RPMI8226 (cell line): ENCODE measurements at places on chromosomes 3 and 15.
A peak's percentile ranks its signal among the peaks of the same experiment; 100 is the strongest.

DNA sequence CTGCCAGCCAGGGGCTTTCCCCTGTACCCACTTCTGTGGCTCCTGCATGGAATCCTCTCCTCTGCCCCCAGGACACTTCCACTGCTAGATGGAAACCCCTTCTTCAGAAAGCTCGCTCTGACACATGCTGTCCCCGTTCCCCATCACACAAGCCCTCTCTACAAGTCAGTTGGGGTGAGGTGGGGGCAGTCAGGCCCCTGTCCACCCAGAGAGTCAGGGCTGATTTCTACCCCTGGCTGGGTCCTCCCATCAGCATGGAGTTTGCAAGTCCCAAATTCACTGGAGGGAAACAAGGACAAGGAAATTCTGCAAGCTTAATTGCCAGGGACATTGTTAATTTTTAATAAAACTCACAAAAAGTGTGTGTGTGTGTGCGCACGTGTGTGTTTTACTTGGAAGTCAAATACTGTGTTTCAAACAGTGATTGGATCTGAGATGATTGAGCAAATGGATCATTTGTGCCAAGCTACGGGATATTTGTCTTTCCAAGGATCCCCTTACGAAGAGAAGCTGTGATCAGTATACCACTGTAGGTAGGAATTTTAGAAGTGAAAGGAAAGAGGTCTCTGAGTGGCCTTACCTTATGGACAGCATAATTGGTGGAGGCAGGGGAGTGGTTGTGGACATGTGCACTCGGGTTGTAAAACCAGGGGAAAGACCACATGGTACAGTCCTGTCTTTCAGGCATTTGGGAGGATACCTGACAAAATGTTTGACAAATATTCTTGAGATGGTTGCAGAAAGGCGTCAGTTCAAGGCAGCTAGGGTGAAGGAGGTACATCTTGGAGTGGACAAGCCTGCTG is 1.5 kb upstream of the AMOTL2 start:
- DNase-seq: no peak

GRCh38 chr3:173253471-173253870 is 112.4 kb upstream of the SPATA16 start:
- no peak for DNase-seq

- no peak for DNase-seq
These were observed 307.7 kb upstream of the C2CD4B start for GRCh38 chr15:62472616-62473299.

DNA sequence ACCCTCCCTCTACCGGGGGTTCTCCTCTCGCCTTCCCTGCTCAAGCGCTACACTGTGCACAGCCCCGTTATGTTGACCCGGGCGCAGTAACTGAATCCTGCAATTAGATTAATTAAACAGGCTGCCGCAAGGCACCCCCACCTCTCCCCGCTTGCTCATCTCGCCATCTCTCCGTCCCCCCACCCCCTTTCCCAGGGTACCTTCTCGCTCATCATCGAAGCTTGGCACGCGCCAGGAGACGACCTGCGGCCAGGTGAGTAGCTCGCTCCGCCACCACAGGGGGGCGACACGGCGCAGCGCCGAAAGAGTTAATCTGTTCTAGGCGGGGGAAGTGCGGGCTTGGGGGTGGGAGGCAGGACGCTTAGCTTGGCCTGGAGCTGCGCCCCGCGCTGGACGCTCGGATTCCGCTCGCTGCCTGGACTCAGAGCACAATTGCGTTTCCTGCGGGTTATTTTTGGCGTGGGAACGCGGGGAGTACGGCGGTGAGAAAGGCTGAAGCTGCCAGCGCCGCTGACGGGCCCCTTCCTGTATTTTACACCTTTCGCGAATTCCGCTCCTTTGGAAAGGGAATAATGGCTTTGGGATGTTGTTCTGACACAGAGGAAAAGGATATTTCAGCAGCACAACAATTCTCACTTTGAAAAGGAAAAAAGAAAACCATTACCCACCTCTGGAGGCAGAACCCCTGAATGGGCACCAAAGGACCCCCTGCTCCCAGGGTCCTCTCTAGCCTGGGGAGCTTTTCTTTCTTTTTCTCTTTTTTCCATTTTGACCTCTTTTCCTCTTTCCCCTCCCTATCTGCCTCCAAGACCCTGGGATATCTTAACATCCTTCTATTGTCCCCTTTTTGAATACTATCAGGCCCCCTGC is 1.5 kb downstream of the DLL4 start:
- DNase-seq: peak; percentile 66

DNA sequence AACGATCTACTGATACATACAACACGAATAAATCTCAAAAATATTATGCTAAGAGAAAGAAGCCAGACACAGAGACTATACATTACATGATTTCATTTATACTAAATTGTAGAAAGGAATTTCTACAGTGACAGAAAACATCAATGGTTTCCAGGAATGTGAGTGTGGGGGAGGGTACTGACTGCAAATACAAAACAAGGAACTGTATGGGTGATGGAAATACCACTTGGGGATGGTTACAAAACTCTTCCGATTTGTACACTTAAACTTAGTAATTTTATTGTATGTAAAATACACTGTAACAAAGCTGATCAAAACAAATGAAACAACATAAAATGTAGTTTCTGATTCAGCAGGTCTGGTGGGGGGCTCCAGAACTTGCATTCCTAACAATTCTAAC is 45.8 kb upstream of the IP6K2 start:
- no peak for DNase-seq

GRCh38 chr15:72532991-72533601 is 59.0 kb downstream of the ARIH1 start:
- peak; percentile 24 for DNase-seq
